Foreskin keratinocyte (primary cell): ENCODE measurements at places on chromosomes 12 and 14. TPM values are rescaled to one million over a fixed set of nuclear protein-coding genes. Genes with fewer than 3 reads are reported as not detected.

The TOMM20L gene
- not detected in 2 replicates for total RNA-seq

The C1R gene
- total RNA-seq = 6.1 and 7.8 TPM in 2 replicates

The STON2 gene
- 119 and 228 TPM in 2 replicates for total RNA-seq

The SLC4A8 gene
- total RNA-seq = 0.95 and 1.3 TPM in 2 replicates

The ZNF605 gene
- total RNA-seq = 4.2 and 5.1 TPM in 2 replicates

The RHOJ gene
- 0.07 TPM in 1 of 2 replicates, not detected in the other for total RNA-seq

The GALNT8 gene
- not detected in 2 replicates for total RNA-seq

The BDKRB1 gene
- total RNA-seq = 5.0 and 5.4 TPM in 2 replicates

The NTS gene
- total RNA-seq = not detected in 2 replicates

The MED13L gene
- 42.4 and 50.1 TPM in 2 replicates for total RNA-seq

The MYF6 gene
- total RNA-seq = not detected in 2 replicates

The ERP29 gene
- 107 and 115 TPM in 2 replicates for total RNA-seq

The TTC6 gene
- not detected in 2 replicates for total RNA-seq

The P2RX2 gene
- total RNA-seq = not detected in 2 replicates

The PARPBP gene
- 15.2 and 18.4 TPM in 2 replicates for total RNA-seq

The PRIMA1 gene
- not detected in 2 replicates for total RNA-seq

The TAOK3 gene
- total RNA-seq = 30.4 and 31.7 TPM in 2 replicates

The SLC17A8 gene
- not detected in 2 replicates for total RNA-seq

The ACOT6 gene
- not detected in 2 replicates for total RNA-seq

The CAPZA3 gene
- not detected in 2 replicates for total RNA-seq

The SPPL3 gene
- total RNA-seq = 21.4 and 23.1 TPM in 2 replicates

The SOS2 gene
- total RNA-seq = 12.7 and 14.9 TPM in 2 replicates

The SERPINA9 gene
- not detected in 2 replicates for total RNA-seq

The PARP2 gene
- total RNA-seq = 33.1 and 40.0 TPM in 2 replicates

The APOF gene
- not detected in 2 replicates for total RNA-seq

The SIRT4 gene
- total RNA-seq = 0.49 and 0.54 TPM in 2 replicates

The BEGAIN gene
- total RNA-seq = 0.48 and 0.53 TPM in 2 replicates

The KRT73 gene
- not detected in 2 replicates for total RNA-seq

The LEMD3 gene
- total RNA-seq = 22.8 and 23.6 TPM in 2 replicates

The RBP5 gene
- not detected in 2 replicates for total RNA-seq

The USP30 gene
- total RNA-seq = 3.5 and 4.6 TPM in 2 replicates

The NGB gene
- not detected in 2 replicates for total RNA-seq

The MGST1 gene
- total RNA-seq = 125 and 146 TPM in 2 replicates

The TAS2R8 gene
- total RNA-seq = not detected in 2 replicates

The CLEC6A gene
- not detected in 2 replicates for total RNA-seq

The NDRG2 gene
- total RNA-seq = 8.1 and 8.7 TPM in 2 replicates

The CCDC197 gene
- not detected in 2 replicates for total RNA-seq

The ST8SIA1 gene
- total RNA-seq = 0.46 and 0.54 TPM in 2 replicates

The HPD gene
- total RNA-seq = not detected in 2 replicates

The SCNN1A gene
- total RNA-seq = 1.1 and 3.2 TPM in 2 replicates

The KRT80 gene
- total RNA-seq = 2.5 and 5.3 TPM in 2 replicates

The TROAP gene
- total RNA-seq = 36.3 and 46.3 TPM in 2 replicates
